ENCODE measurements at places on chromosomes 2 and 18.

GRCh38 chr2:188280811-188281222, 10.9 kb upstream of the GULP1 start:
- DNase-seq: no peak

- DNase-seq: no peak
These were observed 218.5 kb upstream of the SOX11 start for GRCh38 chr2:5473635-5474034.

DNA sequence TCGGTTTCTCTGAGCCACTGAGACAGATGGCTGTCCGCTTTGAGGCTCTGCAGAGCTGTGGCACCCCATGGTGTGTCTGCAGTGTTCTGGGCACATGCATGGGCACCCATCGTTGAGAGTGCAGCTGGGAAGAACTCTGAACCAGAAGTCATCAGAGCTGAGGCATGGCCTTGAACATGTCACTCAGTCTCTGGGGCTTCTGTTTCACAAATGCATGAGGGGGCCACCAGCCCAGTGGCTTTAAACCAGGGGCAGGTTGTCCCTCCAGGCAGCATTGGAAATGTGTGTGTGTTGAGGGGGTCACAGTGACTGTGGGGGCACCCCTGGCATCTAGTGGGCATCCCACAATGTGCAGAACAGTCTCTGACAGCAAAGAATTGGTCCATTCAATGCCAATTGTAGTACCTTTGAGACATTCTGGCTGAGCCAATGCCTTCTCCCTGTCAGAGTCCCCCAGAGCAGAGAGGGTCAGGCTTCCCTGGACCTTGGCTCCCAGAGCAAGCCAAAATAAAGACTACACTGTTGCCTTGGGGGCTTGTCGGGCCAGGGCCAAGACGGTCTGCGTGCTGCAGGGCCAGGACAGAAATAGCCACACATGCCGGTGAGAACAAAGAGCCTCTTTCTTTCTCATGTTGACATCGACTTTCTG, 9.3 kb upstream of the PSMD1 start:
- peak; percentile 88 for DNase-seq

- DNase-seq: no peak
These were observed 117.8 kb downstream of the CTIF start for GRCh38 chr18:48656582-48656981.

GRCh38 chr18:35508030-35508429, 10.3 kb upstream of the INO80C start:
- DNase-seq: no peak

GRCh38 chr18:48108136-48108535, 177.7 kb upstream of the SMAD2 start:
- no peak for DNase-seq

DNA sequence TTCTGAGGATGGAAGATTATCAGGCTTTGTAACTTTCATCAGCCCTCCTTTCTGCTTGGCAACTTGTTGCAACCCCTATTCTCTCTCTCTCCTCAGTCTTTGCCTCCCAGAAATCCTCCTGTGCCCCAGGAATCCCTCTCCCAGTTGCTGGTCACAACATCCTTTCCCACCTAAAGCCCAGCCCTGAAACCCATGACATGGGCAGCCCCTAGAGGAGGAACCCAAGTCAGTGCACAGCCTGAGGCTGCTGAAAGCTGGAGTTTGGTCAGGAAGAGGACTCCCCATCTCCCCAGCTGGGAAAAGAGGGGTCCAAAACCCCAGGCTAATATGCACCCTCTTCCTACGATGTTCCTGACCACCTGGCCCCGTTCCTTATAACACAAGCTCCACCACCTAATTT, 29.5 kb downstream of the PKDCC start:
- DNase-seq: no peak

GRCh38 chr2:149122516-149122915, 84.0 kb downstream of the LYPD6B start:
- no peak for DNase-seq

DNA sequence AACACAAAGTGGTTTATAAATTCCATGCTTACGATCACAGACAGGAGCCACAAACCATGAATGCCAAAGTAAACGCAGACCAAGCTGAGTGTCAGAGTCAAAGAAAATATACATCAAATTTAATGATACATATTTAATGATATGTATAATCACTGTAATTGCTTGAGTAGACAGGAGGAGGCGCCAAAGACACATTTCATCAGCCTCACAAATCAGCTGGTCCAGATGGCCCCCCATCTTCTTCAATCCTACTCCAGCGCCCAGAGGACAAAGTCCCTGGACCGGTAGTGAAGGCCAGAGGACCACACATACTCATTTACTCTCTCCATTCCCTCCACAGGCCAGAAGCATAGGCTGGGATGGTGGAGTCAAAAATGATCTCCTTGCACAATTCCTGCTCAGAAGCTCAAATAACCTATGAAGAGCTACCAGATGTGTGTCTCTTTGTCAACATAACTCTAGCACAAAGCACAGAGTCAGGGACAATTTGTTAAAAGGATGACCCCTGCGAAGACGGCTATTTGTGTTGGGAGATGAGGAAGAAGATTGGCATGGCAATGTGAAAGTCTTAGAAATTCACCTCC, 149.3 kb upstream of the PGAP1 start:
- DNase-seq: no peak

- DNase-seq: no peak
These were observed 124.4 kb downstream of the ZBTB7C start for GRCh38 chr18:48284743-48285142.

GRCh38 chr2:108385411-108386071, 7.8 kb downstream of the SULT1C4 start:
- DNase-seq: no peak

DNA sequence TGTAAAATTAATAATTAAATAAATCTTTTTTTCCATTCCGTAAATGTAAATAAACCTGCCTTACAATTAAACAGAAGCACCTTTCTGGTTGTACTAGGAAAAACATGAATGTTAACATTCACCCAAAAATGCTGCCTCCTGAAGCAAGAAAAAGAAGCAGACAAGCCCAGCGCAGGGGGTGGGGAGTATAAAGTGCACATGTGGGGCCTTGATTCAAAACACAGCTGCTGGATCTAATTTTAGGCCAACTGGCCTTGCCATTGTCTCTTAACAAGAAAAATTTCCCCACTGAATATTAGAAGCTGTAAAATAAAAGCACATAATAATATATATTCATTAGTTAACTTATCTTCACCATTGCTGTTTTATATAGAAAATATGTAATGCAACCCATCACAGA, 28.3 kb downstream of the TCF4 start:
- no peak for DNase-seq

DNA sequence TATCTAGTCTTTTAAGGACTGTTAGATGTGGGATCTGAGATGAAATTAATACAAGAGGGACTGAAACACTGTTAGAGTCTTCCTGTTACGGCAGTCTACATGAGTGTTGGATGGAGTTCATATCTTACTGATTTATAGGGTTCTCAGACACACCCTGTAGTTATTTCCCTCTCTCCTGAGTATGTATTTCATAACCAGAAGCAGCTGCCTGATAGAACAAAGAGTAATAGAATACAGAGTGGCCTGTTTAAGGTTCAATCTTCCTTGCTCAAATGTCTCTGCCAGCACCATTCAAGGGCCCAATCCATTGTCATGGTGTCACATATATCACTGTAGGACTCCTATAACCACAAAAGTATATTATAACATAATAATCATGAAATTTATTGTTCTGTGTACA, 1229.1 kb upstream of the ACVR2A start:
- no peak for DNase-seq

DNA sequence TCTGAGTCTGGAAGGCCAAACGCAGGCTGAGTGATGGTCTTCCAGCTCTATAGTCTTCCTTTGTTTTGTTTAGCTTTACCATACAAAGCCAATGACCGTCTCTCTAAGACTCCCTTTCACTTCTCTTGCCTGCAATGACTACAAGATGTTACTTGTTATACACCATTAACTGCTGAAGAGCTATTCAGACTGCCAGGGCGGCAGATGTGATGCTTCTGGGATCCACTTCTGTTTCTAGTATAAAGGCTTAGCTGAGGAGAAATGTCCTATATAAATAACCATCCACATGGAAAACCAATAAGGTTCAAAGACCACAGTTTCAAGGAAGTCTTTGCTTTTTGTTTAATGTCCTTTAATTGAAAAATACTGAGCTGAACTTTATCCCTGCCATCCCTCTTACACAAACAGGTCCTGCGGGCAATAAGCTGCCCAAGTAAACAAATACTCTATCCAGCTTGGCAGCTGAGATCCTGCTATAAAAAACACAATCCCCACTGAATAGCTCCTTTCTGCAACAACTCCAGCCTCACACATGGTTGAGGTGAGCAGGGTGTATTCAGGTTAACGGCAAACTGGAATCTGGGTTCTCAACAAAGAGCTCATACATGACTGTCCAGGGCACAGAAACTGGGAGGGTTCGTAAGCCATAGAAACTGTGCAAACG, 124.6 kb downstream of the VIT start:
- DNase-seq: no peak

DNA sequence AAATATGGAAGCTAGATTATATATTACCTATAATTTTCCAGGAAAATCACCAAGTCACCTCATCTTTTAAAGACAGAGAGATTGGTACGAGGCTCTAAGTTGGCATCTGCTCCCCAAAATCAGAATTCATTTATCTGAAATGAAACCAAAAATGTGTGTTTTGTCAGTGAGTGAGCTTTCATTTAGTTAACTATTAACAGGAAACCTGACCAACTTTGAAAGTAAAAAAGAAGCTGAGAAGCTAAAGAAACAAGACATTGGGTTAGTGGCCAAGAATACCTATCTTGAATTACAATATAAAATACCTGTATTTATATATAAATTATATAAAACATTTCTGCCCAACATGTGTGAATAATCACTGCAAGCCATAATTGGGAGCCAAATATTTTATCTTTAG, 1.9 kb downstream of the MPPE1 start:
- no peak for DNase-seq

DNA sequence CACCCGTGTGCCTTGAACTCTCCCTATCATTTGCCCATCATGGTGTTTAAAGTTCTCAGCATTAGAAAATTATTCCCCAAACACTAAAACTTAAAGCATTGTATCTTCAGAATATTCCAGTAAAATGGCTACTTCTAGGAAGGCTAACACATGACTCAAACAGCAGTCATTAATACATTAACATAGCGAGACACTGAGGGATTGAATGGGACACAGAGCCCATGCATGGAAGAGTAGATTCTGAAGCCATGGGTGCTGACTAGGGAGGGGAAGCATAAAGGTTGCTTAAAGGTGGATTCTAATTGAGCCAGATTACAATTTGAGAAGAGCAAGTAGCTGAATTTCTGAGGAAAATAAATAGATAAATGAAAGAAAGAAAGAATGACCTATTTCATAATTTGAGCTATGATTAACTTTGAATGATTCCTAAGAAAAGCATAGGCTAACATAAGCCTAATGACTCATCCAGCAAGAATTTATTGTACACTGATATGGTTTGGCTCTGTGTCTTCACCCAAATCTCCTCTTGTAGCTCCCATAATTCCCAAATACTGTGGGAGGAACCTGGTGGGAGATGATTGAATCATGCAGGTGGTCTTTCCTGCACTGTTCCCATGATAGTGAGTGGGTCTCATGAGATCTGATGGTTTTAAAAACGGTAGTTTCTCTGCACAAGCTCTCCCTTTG, 79.8 kb upstream of the PIK3C3 start:
- DNase-seq: no peak

DNA sequence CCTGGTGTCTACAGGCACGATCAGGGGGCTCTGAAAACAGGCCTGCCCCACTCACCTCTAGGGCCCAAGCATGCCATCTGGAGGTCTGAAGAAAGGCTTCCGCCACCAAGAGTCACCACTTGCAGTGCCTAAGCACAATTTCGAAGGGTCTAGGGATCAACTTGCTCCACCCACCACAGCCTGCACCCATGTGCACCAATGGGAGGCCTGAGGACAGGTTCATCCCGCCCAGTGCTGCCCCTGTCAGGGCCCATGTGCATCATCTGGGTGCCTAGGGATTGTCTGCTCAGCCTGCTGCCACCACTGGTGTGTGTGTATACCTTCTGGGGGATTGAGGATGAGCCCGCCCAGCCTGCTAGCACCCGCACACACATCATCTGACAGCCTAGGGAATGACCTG, 121.0 kb upstream of the ACVR1C start:
- no peak for DNase-seq

DNA sequence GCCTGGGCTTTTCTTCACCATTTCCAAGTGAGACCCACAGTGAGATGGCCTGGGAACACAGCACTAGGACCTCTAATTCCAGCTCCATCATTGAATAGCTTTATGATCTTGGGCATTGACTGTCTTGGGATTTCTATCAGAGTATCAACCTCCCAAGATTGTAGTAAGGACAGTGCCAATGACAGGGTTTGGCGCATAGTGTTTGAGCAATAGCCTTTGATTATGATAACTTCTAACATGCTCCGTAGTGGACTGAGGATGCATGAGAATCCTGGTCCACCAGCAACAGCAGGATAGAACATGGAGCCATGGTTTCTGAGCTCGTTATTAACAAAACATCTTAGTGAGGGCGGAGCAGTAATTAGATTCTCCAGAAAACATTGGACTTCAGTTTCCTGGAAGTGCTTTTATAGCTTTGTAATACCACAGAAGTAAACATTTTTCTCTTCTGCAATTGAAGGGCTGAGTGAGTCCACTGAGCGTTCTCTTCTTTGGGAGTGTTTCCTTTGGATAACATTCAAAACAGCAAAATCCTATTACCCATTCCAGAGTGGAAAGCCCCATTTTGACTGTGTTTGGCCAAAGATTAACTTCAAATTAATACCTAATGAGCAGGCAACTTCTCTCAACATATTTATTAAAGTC, 63.7 kb downstream of the IL1R2 start:
- DNase-seq: no peak

DNA sequence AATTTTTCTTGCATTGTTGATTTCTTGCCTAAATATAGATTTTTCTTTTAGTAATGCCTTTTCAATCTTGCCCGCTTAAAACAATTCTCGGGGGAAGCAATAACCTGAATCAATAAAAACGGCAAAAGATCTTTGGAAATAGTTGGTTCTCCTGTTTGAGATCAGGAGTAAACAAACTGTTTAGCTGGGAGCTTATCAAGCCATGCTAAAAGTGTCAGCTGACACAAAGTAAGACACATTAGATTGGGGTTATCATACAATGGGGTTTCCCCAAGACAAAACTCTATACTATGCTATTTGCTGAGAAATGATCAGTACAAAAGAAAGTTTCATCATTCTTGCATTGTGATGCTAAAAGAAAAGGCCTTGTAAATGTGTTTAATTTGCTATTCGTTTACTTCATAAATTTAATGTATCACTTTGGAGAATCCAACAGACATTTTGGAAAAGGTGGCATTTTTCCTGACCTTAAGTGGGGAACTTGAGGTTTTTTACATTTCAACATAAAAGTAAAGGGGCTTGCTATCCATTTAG, 46.5 kb downstream of the ATIC start:
- DNase-seq: no peak

GRCh38 chr2:37635504-37636380, 35.7 kb downstream of the CDC42EP3 start:
- DNase-seq: no peak

DNA sequence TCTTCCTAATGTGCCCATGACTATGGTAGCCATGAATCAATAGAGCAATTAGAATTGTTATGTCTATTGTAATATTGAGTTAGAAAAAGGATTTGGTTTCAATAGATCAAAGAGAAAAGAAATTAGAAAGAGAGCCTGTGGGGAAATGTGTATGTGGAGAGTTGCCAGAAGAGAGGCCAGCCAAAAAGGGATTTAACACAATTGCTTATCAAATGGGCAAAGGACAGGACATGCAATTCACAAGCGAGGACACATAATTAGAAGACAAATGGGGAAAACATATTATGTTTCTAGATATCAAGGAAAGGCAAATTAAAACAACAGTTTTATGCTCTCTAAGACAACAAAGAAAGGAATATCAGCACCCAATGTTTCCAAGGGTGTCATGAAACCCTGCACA, 403.2 kb upstream of the KLHL29 start:
- no peak for DNase-seq

- peak; percentile 39 for DNase-seq
These were observed 177.7 kb downstream of the SEPTIN10 start for GRCh38 chr2:109435901-109436598.
